ENCODE measurements at places on chromosomes 6 and 20.

GRCh38 chr6:41558033-41558807 is 12.0 kb downstream of the FOXP4 start:
- no peak for DNase-seq

GRCh38 chr6:13572951-13573654 is 1.3 kb upstream of the SIRT5 start:
- no peak for DNase-seq

DNA sequence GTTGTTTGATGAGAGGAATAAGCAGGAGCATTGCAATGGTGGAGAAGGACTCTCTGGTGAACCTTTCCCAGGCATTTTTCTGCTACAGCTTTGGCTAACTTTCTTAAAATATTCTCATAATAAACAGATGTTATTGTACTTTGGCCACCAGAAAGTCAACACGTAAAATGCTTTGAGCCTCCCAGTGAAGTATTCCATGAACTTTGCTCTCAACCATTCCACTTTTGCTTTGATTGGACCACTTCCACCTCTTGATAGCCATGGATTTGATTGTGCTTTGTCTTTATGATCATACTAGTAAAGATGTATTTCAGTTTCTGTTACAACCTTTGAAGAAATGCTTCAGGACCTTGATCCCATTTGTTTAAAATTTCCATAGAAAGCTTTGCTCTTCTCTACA is 241.1 kb downstream of the TENT5A start:
- no peak for DNase-seq

GRCh38 chr6:132161283-132161682 is 210.1 kb upstream of the CCN2 start:
- no peak for DNase-seq

GRCh38 chr6:125974214-125974866 is 12.0 kb upstream of the TRMT11 start:
- DNase-seq = no peak

Data from stimulated activated CD4-positive, alpha-beta T cell treated with anti-CD3 and anti-CD28 coated beads, TNF-alpha, amount 100 ng/mL, for 1 hour (primary cell).